ENCODE measurements at places on chromosomes 4 and X.

DNA sequence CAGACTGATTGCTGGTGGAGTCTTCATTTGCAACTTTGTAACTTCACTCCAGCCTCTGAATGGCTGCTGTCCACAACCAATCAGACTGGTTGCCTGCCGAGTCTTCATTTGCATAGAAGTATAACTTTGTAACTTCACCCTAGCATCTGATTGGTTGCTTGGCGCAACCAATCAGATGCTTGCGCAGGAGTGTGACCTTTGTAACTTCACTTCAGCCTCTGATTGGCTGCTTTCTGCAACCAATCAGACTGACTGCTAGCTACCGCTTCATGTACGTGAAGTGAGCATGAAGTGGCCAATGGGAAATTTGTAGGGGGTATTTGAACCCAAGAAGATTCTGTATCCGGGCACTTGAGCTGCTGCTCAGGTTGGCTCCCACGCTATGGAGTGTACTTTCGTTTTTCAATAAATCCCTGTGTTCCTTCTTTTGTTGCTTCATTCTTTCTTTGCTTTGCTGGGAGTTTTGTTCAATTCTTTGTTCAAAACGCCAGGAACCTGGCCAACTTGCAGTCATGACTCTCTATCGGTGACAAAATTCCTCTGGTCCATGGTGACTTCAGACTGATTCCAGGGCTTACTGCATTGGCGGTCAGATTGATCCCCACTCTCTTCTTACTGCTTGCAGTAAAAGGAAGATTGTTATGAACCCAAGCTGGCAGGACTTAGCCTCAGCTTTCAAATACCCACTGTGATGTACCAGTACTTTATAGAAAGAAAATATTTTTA is 46.4 kb upstream of the FGG start:
- DNase-seq = no peak

DNA sequence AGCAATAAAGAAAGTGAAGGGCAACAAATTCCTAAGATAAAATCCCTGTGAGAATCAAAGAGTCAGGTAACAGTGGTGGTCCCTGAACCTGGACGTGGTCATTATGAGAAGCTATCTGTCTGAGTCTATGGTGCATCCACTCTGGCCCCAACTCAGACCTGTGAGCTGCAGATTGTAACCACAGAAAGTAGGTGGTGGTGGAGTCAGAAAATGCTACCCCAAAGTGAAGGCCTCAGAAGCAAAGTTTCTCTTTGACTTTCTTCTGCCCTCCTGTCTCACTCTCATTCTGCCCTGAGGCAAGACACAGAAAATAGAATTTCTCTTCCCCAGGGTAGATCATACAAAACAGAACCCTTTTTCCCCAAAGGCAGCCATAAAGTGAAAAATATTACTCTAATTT is 84.1 kb upstream of the NEIL3 start:
- DNase-seq = no peak

- DNase-seq = no peak
Observed at GRCh38 chr4:102399021-102399420, 53.7 kb upstream of the SLC39A8 start.

DNA sequence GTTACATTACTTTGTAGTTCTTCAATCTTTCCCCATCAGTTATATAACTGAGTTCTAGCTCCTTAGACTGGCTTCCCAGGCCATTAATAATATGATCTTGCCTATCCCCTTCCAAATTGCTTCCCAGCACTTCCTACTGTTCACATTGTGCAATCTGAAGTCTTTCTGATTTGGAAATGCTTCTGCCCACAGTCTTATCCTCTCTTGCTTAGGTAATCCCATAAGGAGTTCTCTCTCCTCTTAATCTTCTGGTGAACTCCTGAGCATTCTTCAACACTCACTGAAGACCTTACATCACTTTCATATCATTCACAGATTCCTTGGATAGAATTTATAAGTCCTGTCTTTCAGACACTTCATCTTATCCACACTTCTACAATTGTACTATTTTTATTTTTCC is 132.7 kb upstream of the TTC29 start:
- DNase-seq = no peak

- DNase-seq = no peak
Observed at GRCh38 chrX:69150281-69150960, 14.8 kb downstream of the PJA1 start.

DNA sequence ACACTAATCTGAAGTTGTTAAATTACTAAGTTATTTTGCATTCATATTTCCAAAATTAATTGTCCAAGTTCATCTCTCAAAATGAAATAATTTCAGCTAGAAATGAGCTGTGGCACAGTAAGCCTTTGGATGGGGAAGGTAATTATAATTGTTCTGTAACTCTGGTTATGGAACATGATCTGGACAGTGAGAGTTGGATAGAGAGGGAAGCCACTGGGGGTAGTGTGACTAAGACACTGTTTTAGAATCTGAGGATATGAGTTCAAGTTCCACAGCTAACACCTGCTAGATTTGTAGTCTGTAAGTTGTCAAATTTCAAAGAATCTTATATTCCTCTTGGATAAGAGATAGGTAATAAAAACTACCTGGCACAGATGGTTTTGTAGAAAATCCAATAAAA is 49.5 kb downstream of the DMD start:
- no peak for DNase-seq

All from Jurkat, Clone E6-1 (cell line).